Left hindlimb (tissue), 1 donor: ENCODE measurements at places on chromosomes 5 and 9.

DNA sequence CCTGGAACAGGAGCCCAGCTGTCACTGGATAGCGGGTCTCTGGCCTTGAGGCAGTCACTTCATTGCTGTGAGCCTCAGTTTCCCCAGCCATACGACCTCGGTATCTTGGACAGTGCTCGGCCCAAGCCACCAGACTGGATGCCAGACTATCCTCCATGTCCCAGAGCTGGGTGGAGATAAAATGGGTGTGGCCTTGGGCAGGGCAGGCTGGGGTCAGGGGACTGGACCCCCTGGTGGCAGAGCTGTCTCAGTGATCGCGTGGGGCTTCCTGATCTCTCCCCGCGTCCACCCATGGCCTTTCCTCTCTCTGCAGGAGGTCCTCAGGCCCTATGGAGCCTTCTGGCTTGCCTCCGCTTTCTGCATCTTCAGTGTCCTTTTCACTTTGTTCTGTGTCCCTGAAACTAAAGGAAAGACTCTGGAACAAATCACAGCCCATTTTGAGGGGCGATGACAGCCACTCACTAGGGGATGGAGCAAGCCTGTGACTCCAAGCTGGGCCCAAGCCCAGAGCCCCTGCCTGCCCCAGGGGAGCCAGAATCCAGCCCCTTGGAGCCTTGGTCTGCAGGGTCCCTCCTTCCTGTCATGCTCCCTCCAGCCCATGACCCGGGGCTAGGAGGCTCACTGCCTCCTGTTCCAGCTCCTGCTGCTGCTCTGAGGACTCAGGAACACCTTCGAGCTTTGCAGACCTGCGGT, 10.0 kb downstream of the SLC2A8 start:
- no peak for DNase-seq

- peak; percentile 76 for DNase-seq
These were observed 22.7 kb downstream of the CAMK2A start for GRCh38 chr5:150266871-150267291.

- no peak for DNase-seq
These were observed 144.3 kb downstream of the CDH12 start for GRCh38 chr5:22708770-22709328.

GRCh38 chr5:21678526-21678925, 1174.6 kb downstream of the CDH12 start:
- no peak for DNase-seq

DNA sequence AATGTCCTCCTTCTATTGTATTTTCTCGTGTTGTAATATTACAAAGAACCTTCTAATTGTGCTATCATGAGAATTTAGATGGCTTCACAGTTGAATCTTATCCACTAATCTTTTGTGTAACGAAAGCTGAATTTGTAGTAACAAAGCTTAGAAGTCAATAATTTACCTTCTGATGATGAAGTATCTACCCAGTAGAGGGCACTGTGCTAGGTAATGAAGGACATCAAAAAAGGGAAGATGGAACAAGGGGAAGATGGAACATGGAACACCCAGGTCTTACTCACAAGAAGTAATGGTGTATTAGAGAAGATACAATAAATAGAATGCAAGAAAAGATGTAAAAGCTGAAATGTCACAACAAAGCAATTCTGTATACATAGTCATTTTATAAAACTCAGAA, 131.0 kb upstream of the CCNG1 start:
- DNase-seq = no peak

DNA sequence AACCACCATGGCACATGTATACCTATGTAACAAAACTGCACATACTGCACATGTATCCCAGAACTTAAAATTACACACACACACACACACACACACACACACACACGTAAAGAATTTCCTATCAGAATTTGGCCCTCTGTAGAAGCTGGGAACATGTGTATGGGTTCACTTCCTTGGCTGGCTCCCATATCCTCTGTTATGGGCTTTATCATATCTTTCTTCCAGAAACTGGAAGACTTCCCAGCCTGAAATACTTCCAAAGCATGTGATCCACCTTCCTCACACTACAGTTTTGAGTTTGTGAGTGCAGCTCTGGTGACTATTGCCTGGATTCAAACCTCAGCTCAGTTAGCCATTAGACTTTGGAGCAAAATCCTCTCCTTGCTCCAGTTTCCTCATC, 78.6 kb upstream of the GDNF start:
- DNase-seq = no peak

GRCh38 chr5:92513067-92513466, 1068.0 kb downstream of the NR2F1-AS1 start:
- no peak for DNase-seq

DNA sequence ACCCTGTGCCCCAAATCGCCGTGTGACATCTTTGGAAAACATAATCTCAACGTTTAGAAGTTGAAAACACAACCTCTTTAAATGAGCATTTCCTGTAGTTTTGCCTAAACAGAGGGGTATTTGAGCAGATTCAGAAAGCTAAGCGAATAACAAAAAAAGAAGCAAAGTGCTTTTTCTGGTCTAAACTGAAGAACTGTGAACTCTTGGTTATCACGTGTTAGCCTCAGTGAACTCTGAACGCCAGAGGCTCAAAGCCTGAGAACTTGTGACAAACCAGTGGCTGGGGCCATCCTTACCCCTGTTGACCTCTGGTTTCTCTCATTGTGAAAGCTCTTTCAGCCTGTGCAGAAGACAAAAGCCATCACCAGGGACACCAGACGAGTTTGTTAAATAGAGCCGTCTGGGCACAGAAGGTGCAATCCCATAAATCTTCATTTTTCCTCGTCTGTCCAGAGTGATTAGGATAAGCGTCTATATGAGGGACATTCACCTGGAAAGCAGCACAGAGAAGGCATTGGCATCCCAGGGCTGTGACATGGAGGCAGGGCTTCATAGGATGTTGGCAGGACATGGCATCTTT, 61.4 kb upstream of the ICE1 start:
- DNase-seq = no peak

GRCh38 chr5:136295914-136296313, 69.4 kb downstream of the TRPC7 start:
- DNase-seq = no peak

DNA sequence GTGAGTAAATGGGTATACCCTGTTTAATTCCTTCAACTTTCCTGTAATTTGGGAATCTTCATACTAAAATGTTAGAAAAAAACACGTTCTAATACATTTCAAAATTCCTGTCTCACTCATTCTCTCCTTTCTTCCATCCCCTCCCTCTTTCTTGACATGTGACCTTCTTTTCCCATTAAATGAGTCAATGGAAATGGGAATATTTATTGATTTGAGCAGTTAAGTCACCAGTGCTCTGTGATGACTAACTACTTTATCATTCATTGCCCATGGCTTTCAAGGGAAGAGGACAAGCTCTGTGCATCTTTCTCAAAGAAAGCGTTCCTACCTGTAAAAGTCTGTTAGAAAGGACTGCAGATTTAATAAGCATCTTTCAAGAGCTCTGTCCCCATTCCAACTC, 144.4 kb upstream of the MAP3K1 start:
- DNase-seq = no peak

DNA sequence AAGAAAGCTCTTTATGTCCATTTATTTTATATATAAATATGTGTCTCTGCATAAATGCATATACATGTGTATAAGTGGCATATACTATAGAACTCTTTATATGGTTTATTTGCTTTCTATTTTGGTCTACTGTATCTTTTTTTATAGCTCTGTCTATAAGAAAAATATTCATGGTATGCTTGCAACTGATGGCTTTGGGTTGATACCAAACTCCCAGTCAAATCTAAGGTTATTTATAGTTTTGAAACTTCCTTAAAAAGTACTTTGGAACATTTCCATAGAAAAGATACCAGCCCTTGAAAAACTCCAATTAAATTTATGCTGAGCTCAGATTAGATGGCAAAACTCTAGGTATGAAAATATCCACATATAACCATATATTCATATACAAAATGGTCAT, 120.0 kb upstream of the KLF9 start:
- no peak for DNase-seq

DNA sequence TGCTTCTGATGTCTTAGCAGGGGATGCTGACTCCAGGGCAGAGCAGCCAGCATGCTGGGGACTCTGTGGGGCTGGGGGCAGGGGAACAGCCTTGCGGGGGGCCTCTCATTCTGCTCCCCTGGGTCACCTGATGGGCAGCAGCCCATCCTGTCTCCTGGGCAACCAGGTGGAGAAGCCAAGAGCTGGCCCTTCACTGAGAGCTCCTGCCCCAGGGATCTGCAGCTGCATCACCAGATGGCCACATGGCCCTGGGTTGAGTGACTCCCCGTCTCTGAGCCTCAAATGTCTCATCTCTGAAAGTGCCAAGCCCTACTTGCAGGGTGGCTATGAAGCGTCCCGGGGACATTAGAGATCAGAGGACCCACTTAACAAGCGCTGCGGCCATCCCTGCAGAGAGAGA, 49.1 kb downstream of the LRSAM1 start:
- DNase-seq = no peak

- DNase-seq = peak; percentile 79
These were observed 4.5 kb downstream of the ROR2 start for GRCh38 chr9:91945277-91946085.

- DNase-seq = no peak
These were observed 21.5 kb upstream of the ARHGAP26 start for GRCh38 chr5:142748568-142749249.

- no peak for DNase-seq
These were observed 246.1 kb downstream of the MSX2 start for GRCh38 chr5:174970502-174970901.

DNA sequence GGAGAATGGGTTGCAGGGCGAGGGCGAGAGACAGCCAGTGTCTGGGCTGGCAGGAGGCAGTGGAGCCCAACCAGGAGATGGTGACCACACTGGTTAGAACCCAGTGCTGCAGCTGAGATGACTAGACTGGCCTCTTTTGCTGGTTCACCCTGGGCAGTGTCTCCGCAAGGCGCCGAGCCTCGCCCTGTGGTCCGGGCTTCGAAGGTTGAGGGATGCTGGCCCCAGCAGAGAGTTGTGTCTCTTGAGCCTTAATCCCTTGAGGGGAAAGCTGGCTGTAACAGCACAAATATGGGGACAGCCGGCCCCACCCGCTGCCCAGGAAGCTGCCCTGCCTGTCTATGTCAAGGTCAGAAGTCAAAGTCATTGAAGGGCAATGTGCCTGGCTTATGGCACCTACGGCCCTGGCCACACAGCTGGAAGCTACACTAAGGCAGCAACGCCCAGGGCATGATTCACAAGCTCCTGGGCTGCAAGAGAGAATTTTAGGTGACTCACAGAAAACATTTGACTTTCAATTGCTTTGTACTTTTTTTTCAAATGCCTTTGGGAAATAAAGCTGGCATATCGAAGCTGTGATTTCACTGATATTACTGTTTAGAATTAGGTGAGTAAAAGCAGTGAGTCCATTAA, 33.3 kb downstream of the NKX2-5 start:
- no peak for DNase-seq

DNA sequence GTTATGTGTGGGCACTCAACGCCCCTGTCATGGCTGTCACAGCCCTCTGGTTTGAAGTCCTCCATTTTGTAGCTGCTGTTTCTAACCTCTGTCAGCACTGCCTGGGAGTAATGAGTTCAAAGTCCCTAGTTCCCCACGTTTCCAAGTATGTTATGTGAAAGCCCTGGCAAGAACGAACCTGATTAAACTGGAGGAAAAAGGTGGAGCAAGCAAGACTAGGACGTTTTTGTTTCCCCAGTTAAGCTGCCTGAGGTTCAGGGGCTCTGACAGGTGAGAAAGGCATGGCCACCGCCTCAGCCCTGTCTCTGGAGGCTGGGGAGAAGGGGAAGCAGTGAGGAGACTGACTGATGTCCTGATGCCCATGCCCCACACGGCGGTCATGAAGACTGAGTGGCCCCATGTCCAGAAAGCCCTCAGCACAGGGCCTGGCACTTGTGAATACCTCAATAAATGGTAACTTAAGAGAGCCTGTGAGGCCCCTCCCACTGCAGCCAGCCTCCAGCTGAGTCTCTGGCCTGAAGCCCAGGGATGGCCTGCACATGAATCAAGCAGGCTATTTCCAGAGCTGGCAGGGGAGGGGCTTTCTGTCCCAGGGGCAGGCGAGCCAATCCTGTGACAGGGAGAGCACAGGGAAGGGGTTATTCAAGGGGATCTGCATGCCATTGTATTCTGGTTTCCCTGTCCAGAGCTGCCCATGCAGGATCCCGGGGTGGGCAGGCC, 61.8 kb downstream of the PFDN1 start:
- peak; percentile 85 for DNase-seq

DNA sequence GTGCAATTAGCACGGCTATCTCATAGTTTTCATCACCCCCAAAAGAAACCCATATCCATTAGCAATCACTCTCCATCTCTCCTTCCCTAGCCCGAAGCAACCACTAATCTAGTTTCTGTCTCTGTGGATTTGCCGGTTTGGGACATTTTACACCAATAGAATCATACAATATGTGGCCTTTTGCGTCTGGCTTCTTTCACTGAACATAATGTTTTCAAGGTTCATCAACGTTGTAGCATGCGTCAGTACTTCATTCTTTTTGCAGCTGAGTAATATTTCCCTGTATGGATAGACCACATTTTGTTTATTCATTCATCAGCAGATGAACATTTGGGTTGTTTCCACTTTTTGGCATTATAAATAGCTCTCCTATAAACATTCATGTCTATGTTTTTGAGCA, 75.4 kb upstream of the TBC1D2 start:
- no peak for DNase-seq

DNA sequence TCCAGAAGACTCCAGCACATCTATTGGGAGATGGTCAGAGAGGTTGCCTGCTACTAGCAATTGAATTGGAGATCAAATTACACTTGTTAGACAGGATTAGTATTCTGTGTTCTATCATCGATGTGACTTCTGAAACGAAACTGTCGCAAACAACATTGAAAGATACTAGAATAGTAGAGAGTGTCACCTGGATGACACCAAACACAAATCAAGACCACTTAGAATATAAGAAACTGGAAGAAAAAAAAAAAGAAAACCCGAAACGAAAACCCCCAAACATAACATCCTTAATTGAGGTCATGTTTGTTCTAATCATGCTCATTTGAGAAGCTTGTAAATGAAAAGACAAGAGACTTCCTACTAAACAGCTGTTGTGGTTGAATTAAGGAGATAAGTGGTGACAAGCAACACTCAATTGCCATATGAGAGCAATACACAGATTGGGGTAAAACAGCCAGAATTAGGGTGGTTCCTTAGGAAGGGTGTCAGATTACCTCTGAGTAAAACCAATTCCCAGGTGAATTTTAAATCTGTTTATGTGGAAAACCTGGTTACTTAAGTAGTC, 97.6 kb downstream of the BASP1 start:
- DNase-seq = no peak
